ENCODE measurements at places on chromosomes 2 and 18.

GRCh38 chr2:179201869-179202268 lies 62.8 kb downstream of the SESTD1 start:
- no peak for DNase-seq

- DNase-seq, result no peak
Observed at GRCh38 chr2:216083464-216084281, 2.0 kb downstream of the TMEM169 start.

- DNase-seq, result no peak
Observed at GRCh38 chr2:196406-196805, 67.4 kb downstream of the SH3YL1 start.

DNA sequence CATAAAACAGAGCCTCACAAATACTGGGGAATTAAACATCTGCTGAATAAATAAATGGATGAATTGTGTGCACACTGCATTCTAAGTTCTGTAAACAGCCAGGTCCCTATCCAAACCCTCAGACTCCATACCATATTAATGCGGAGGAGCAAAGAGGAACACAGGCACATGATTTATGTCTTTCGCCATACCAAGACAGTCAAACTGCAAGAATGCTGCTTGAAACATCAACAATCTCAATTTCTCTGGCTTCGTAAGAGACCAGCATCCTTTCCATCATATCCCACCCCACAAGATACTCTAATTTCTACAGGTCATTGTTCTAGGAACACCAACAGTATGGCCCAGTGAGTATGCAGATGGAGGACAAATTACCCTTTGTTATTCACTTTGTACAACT lies 15.0 kb downstream of the KANSL3 start:
- DNase-seq, result no peak

- no peak for DNase-seq
Observed at GRCh38 chr2:21643180-21643579, 519.4 kb downstream of the TDRD15 start.

- no peak for DNase-seq
Observed at GRCh38 chr18:28647961-28648360, 471.0 kb upstream of the CDH2 start.

DNA sequence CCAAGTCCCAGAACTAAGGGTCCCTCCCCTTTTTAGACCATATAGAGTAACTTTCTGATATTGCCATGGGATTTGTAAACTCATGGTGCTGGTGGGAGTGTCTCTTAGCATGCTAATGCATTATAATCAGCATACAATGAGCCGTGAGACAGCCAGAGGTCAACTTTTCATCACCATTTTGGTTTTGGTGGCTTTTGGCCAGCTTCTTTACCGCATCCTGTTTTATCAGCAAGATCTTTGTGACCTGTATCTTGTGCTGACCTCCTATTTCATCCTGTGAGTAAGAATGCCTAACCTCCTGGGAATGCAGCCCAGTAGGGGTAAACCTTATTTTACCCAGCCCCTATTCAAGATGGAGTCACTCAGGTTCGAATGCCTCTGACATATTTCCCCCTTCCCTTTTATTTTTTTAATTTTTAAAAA lies 148.2 kb downstream of the PHLPP1 start:
- no peak for DNase-seq

DNA sequence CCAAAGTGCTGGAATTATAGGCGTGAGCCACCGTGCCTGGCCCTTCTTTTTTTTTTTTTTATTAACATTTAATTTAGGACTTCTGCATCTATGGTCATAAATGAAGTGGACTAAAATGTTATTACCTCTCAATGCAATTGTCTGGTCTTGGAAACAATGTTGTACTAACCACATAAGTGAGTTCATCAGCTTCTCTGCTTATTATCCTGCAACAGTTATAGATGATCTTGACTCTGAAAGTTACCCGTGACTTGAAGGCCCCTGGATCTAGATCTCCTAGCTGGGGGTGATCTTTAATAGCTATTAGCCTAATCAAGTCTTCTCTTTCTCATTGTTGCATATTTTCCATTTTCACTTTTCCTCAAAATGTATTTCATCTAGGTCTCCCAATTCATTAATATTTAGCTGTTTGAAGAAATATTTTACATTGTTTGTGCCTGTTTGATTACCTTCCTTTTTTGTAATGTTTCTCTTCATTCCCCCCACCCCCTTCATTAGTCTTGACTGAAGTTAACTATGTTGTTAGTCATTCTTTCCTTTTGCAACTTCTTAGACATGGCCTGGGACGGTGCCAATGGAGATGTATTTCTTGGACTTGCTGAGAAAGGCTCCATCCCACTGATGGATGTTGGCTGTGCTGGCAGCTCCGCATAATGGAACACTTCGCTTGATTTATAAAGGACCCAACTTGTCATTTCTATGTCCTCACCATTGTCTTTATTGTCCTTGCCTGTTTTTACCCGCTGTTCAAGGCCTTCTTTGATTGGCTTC lies 141.6 kb upstream of the RIOK3 start:
- DNase-seq, result no peak

GRCh38 chr2:144320491-144320890 lies 199.4 kb downstream of the ZEB2 start:
- DNase-seq, result no peak

- DNase-seq, result no peak
Observed at GRCh38 chr2:232310696-232311095, 67.9 kb upstream of the ALPP start.

DNA sequence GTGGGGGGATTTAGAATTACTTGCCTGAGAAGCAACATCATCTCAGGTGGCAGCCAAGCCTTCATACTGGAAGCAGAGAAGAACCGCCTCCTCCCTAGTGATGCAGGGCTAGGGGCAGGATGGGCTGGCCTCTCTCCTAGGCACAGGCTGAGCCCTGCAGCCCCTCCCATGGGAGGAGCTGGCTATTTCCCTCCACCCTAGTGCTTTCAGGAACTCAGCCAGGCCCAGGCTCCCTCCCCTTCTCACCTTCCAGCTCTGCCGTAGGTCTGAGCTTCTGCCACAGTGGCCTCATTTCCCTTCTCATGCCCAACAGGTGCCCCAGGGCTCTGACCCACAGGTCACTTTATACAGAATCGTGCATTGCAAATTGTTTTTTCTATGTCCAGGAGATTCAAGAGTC lies 31.0 kb downstream of the CENPA start:
- no peak for DNase-seq

- DNase-seq, result no peak
Observed at GRCh38 chr2:37326285-37326684, 1.7 kb upstream of the PRKD3 start.

DNA sequence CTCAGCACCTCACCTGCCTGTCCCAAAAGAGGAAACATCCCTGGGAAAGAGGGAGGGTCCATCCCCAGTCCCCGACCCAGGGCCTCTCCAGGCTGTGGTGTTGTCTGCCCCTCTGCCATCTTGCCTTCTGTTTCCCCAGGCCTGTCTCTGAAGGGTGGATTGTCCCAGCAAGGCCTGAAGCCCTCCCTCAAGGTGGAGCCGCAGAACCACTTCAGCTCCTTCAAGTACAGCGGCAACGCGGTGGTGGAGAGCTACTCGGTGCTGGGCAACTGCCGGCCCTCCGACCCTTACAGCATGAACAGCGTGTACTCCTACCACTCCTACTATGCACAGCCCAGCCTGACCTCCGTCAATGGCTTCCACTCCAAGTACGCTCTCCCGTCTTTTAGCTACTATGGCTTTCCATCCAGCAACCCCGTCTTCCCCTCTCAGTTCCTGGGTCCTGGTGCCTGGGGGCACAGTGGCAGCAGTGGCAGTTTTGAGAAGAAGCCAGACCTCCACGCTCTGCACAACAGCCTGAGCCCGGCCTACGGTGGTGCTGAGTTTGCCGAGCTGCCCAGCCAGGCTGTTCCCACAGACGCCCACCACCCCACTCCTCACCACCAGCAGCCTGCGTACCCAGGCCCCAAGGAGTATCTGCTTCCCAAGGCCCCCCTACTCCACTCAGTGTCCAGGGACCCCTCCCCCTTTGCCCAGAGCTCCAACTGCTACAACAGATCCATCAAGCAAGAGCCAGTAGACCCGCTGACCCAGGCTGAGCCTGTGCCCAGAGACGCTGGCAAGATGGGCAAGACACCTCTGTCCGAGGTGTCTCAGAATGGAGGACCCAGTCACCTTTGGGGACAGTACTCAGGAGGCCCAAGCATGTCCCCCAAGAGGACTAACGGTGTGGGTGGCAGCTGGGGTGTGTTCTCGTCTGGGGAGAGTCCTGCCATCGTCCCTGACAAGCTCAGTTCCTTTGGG lies 47.2 kb downstream of the BOLA3 start:
- no peak for DNase-seq

GRCh38 chr18:47981320-47981719 lies 50.9 kb upstream of the SMAD2 start:
- no peak for DNase-seq

DNA sequence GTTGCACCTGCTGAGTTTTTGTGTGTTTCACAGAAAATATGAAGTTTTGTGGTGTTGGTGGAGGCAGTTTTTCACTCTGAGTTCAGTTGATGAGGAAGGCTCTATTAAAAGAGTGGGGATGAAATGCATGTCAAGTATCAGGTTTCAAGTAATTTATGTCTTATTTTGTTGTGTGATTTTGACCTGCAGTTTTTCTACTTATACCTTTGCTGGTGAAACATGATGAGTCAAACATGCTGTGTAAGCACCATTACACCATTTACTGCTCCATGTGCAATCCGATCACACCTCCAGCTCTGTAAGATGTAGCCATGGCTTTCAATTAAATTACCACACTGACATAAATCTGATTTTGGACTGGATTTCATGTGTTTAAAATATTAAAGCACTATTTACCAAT lies 174.5 kb upstream of the ZEB2 start:
- no peak for DNase-seq

GRCh38 chr2:111039628-111040383 lies 80.9 kb upstream of the BCL2L11 start:
- no peak for DNase-seq

GRCh38 chr2:228018311-228018710 lies 146.9 kb downstream of the DAW1 start:
- no peak for DNase-seq

DNA sequence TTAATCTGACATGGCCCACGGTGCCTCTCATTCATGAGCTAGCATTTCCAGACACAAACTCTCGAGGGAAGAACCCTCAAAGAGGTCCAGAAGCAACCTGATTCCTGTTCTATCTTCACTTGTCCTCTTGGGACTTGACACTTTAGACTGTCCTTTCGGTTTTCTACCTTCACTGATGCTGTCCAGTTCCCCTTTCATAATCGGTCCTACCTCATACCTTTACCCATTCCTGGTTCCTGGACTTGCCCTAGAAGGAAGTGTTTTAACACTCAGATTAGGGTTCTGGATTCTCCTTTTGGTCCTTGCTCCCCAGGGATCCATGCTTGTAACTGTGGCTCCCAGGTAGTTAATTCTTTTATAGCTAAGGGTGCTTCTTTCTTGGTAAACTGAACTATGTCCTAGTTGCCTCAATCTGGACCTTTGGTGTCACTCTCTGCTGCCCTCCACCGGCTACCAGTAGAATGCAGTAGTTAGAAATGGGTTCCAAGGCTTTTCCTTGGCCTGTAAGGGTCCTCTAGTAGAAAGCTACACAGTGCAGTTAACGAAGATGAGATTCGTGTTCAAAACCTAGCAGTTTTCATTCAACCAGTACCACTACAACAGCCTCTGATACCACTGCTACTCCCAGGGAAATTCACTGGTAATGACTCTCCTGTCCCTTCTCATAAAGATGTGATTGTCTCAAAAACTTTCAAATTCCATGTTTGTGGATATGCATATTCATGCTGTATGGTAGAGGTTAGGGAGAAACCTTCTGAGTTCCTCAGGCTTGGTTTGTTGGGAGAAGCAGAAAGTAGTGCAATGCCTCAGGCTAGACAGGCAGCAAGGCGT lies 178.1 kb upstream of the CYP26B1 start:
- peak; percentile 6 for DNase-seq

- no peak for DNase-seq
Observed at GRCh38 chr2:129565551-129566109, 413.8 kb upstream of the RAB6C start.

- no peak for DNase-seq
Observed at GRCh38 chr2:2569306-2569705, 238.2 kb upstream of the MYT1L start.

DNA sequence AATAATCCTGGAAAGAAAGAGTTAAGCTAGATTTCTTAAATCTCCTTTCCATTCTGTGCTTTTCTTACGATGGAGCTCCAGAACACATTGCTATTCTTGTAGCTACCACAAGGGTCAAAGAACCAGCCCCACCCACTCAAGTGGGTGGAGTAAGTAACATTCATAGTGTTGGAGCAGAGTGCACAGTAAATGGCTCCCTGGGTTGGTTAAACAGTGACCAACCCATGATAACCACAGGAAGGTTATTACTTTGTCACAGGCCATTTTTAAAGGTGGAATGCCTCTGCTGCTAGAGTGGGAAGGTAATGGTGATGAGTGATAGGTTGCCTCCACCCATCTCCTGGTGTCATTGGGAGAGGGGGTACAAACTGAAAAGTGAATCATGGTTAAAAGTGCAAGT lies 13.9 kb downstream of the ARPC2 start:
- DNase-seq, result peak; percentile 17

GRCh38 chr2:90077948-90078347 lies 1386.5 kb downstream of the RPIA start:
- no peak for DNase-seq

DNA sequence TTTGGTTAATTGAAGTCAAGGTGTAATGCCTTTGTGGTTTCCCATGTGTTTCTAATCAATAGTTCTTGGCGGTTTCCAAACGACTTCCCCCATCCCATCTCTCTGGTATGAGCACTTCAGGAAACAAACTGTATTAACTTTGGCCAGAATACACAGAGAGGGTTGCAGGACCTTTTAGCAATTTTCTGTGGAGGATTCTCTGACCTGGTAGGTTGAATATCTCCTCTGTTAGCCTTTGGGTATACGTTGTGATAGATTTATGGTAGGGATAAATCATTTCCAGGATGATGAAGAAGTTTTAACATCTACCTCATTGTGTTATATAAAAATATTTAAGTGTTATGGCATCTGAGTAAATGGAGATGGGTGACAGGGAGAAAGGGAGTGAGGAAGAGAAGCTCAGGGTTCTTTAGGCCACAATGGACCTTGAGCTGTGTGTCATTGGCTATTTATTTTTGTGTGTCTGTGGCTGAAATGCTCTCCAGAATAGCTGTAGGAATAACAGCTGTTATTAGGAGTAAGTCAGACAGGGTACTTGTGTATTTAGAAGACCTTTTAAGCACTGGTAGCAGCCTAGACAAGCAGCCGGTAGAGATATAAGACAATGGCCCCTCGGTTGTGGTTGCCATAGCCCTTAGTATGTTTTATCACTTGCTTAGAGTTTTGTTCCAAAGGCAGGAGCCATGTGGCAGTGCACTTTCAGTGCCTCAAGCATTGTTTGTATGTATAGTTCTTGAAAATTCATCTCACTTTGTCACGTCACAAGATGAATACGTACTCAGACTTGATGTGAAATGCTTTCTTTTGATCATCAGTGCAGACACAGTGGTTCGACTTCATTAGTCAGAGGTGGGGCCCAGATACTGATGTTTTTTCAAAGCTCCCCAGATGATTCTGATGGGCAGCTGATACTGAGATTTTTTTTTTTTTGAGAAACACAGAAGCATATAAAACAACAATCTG lies 91.1 kb downstream of the FMNL2 start:
- no peak for DNase-seq

Measured in HuH-7.5 (cell line).